ENCODE measurements at places on chromosomes 7 and 10.
A peak's percentile ranks its signal among the peaks of the same experiment; 100 is the strongest.

DNA sequence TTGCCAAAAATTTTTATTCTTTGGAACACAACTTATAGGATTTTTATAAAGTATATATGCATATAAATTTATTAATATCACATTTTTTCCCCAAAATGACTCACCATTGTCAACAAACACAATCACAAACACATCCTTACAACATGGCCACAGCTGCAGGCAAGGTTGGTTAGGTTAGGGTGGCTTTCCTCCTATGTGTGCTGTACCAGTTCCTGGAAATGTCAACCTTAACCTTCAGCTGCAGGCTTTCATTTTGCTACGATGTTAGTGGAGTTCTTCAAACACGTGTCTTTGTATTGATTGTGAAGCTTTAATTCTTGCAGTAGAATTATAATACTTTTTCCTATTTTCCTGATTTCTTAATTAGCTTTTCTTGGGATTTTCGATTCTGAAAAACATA, 185.8 kb downstream of the PTEN start:
- no peak for DNase-seq

DNA sequence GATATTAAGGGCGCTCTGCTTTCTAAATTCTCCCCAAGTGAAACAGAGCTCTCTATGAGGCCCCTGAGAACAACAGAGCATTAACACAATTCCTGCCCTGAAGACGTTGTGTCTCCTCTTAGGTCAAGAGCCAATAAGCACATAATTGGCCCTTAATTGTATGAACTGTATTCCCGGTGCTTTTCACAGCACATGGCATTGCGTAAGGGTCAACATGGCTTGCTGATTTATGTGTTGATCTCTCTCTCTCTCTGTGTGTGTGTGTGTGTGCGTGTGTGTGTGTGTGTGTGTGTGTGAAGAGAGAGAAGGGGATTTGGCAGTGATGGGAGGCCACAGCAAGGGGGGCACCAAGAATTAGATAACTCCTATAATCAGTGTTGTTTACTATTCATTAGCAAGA, 40.5 kb downstream of the LYZL1 start:
- DNase-seq: peak; percentile 61

- no peak for DNase-seq
Measured at GRCh38 chr7:112080441-112080840, 125.8 kb downstream of the DOCK4 start.

DNA sequence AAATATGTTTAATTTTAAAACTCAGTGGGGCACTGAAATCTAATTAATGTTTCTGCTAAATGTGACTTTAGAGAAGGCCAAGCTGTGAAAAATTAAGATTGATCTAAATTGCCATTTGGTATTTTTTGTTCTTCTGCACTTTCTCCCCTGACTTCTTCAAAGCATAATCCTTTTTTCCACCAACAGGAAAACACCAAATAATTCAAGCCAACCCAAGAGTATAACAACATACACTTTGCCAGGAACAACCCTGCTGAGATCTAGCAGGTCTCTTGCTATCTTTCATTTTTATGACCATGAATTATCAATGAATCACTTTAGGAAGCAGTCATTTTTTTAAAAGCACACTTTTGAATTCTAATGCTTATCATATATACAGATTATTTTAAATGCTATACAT, 100.1 kb downstream of the USP6NL start:
- DNase-seq: no peak

DNA sequence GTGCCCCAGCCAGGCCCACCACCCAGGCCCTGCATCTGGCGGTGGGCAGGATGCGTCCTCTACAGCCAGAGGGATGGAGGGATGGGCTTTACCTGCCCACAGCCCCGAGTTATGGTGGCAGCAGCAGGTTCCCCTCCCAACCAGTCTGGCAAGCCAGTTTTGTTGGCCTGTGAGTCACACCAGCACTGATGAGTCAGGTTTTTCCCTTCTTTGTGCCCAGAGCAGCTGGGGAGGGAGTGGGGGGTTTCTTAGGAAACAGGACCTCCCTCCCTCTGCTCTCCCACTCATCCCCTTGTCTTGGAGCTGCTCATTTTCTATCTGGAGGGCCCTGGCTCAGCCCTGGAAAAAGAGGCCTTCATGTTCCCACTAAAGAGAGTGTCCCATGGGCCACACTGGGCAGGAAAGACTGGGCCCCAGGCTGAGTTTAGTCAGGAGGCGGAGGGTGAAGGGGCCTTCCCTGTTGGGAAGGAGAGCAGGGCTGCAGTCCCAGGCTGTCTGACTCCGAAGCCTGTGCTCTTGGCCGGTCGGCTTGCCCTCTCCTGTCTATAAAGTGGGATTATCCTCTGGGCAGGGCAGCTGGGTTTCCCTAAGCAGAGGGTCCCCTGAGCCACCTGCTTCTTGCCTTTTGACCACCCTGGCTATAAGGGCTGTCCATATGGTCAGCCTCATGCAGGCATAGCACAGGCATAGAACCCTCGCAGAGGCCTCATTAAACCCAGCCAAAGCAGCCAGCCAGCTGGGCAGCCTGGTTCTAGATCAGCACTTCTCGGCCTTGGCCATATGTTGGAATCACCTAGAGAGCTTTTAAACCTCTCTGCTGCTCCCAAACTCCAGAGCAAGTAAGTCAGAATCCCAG, 30.2 kb upstream of the ANKRD2 start:
- no peak for DNase-seq

DNA sequence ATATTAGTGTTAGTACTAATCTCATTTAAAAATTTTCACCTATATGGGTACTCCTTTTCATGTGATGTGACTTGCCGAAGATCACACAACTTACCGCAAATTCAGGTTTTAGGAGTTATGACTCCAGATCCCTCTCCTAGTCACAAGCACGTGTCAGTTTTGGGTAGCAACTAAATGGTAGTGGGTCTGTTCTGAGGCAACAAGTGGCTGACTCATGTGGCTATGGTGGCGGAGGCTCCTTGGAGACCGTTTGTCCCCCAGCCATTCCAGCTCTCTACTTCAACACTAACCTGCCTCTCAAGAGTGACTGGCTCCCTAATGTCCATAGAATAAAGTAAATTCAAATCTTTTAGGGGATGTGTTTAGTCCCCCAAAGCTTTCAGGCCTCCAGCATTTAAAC, 39.5 kb downstream of the MRC1 start:
- DNase-seq: no peak

- DNase-seq: no peak
Measured at GRCh38 chr10:102975483-102976379, 57.6 kb downstream of the CNNM2 start.

DNA sequence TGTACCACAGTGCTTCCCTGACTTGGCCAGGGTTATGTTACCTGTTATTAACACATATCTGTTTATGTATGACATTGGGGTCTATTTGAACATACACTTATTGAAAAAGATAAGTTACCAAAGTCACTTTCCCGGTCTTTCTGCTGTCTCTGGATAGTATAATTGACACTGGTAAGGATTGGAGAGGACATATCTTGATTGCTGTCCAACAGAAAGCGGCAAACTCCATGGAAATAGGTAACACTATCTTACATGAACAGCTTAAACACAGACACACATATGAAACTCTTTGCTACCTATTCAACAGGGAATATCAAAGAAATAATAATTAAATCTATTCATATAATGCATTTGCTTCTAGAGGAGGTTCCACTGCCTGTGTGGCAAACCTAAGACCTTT, 282.5 kb upstream of the AOAH start:
- no peak for DNase-seq

- DNase-seq: no peak
Measured at GRCh38 chr7:152335900-152336571, 99.8 kb downstream of the KMT2C start.

GRCh38 chr7:151299530-151299929, 42.1 kb upstream of the NUB1 start:
- DNase-seq: no peak

GRCh38 chr7:20839987-20840386, 53.3 kb upstream of the SP8 start:
- no peak for DNase-seq

- DNase-seq: no peak
Measured at GRCh38 chr10:18455086-18455884, 196.1 kb downstream of the NSUN6 start.

GRCh38 chr10:12984165-12984747, 17.3 kb downstream of the CCDC3 start:
- DNase-seq: no peak

GRCh38 chr7:115864082-115864481, 166.5 kb downstream of the TFEC start:
- DNase-seq: no peak

DNA sequence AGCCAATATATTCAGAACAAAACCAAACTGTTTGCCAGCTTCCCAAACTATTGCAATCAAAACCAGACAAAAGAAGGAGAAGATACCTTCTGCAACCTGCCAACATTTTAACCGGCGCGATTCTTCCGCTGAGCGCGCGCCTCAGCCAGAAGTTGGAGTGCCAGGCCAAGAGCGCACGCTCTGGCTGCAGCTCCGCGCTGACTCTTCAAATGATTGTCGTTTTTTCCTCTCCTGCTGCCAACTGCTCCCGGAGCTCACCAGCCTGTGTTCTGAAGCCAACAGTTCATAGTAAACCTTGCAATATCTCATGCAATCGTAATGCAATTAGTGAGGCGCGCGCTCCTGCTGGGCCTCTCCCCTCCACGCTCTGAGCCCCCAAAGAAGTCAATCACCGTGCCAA, 259.7 kb upstream of the MGMT start:
- no peak for DNase-seq

DNA sequence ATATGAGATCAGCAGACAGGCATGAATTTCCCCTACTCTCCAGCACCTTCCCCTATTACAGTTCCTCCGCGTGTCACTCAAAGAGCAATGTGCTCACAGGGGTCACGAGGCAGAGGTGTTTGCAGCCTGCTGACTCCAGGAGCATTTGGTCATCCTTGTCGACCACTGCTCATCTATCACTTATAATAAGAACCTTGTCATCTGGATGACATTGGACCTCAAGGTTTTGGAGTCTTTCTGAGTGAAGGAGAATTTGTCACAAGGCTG, 32.9 kb upstream of the PLPP4 start:
- no peak for DNase-seq

DNA sequence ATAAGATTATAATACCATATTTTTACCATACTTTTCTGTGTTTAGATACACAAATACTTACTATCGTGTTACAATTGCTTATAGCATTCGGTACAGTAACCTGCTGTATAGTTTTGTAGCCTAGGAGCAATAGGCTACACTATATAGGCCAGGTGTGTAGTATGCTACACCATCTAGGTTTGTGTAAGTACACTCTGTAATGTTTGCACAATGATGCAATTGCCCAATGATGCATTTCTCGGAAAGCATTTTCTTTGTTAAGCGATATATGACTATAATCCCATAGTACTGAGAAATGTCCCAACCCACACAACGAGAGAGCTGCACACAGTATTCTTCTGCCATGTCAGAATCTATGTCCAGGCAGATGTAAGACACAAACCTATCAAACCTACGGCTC, 160.0 kb downstream of the NEBL start:
- DNase-seq: no peak

- DNase-seq: no peak
Measured at GRCh38 chr7:7668706-7669105, 28.2 kb downstream of the UMAD1 start.

GRCh38 chr7:75906991-75907667, 7.8 kb upstream of the POR start:
- DNase-seq: no peak

DNA sequence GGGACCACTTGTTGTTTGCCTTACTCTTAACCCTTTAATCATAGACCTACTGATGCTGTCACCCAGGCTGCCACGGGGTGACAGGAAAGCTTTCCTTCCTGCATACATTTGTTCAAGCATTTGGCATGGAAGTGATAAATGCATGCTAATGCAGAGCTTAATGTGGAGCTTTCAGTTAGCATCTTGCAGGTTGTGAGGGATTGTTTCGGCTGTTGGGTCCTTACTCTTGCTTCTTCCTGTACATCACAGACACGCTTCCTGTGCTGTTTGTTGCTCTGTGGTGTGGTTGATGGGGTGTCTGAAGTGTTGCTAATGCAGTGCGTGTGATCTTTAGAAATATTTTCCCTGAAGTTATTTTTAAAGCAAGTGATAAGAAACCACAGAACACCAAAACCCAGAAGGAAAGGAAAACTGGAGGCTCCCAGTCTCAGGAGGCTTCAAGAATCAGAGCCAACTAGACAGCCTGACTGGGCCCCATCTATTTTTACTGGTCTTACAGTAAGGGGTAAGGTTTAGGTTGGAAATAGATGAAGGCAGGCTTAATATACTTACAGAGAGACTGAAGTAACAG, 143.1 kb downstream of the CHN2 start:
- no peak for DNase-seq

- DNase-seq: no peak
Measured at GRCh38 chr10:101285519-101286070, 56.3 kb upstream of the LBX1 start.

- DNase-seq: no peak
Measured at GRCh38 chr10:53463539-53463938, 691.0 kb upstream of the MBL2 start.

- no peak for DNase-seq
Measured at GRCh38 chr7:100220586-100221230, 959 bp downstream of the PVRIG start.

- DNase-seq: no peak
Measured at GRCh38 chr7:148142660-148143248, 447.8 kb upstream of the C7orf33 start.

- no peak for DNase-seq
Measured at GRCh38 chr10:112911206-112911605, 38.8 kb upstream of the TCF7L2 start.

DNA sequence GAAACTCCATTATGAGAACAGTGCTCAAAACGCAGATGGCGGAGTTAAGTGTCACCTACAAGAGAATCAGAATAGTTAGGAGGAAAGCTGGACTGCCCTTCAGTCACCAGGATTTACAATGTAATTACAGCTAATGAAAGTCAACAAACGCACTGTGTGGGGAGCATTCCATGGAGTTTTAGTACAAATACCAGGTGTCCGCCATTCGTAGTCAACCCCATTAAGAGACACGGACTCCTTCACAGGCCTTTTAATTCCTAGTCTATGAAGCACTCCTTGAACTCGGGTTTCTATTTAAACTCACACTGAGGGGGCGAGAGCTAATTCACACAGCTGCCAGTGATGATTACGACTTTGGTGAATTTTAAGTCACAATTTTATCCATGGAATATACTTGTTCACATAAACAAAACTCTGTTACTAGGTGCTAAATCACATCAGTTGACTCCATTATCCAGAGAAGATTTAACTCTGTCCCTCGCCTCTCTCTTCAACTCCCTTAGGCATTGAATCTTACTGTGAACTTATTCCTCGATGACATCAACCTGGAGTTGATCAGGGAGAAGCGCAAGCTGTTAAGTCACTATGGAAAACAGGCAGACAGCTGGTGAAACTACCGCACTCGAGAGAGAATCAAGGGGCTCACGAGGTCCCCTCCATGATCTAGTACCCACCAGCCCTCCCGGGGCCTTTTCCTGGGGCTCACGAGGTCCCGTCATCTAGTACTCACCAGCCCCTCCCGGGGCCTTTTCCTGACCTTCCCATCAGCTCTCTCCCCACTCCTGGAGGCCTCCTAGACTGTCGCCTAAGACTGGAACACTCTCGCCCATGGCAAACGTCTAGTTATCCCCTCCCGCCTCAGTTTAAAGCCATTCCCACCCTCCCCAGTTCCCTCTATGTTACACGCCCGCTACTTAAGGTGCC, 1.5 kb downstream of the ZFAND2A start:
- peak; percentile 72 for DNase-seq
